ENCODE measurements at places on chromosomes 2 and 18. TPM values are rescaled to one million over a fixed set of nuclear protein-coding genes. Genes with fewer than 3 reads are reported as not detected.

DNA sequence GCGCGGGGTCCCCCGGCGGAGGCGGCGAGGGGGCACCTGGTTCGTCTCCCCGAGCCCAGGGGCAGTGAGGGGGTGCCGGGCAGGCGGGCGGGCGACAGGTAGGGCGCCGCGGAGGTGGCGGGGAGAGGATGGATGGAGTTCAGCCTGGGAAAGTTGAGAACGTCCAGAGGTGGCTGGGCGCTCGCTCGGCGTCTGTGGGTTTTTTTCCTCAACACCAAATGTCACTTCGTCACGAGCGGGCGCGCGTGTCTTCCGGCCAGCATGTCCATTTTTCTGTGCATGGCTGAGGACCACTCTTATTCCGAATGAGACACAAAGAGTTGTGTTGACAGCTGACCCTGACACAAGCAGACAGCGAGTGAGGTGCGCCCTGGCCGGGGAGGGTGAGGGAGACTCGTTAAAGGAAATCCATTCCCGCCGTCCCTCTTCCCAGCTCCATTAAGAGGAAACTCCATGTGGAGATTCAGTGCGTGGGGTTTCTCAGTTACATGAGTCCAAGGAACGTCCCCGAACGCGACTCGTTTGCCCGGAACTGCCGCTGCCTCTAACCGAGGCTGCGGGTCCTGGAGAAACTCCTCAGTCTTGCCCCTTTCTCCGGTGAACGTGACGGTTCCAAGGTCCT is 859 bp downstream of the GREB1L start:
- DNase-seq: peak; percentile 2

GRCh38 chr2:50650403-50650810 is 381.5 kb downstream of the NRXN1 start:
- no peak for DNase-seq

DNA sequence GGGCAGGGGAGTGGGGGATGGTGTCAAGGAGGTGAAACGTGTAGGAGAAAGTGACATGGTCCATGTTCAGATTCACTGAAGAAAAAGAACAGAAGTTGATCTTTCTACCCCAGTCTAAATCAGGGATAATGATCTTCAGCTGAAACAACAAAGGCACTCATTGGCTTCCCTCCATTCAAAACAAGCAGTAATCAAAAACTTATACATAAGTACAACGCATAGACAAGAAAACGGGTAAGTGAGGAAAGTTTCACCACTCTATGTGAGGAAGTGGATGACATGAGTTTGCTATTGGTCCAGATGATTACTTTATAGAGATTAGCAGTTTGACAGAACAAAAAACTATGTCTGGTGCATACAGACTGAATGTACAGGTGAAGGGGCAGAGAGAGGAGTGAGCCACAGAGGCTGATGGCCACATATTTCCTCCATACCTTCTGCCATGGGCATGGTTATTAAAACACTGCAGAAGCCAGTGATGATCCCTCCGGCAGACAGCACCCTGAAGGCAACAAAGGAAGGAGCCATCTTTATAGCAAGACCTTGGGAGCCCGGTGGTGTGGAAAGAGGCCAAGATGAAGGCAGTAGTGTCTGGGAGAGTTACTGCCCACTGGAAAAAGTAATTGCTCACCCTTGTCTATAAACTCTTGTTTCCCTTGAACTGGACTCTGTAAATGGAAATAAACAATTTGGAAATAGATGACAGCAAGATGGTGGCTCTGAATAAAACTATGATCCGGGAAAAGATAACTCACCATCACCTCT is 57.7 kb downstream of the SLC25A12 start:
- DNase-seq: no peak

GRCh38 chr18:63095768-63096167 is 223.8 kb downstream of the BCL2 start:
- DNase-seq: no peak

- DNase-seq: no peak
Measured at GRCh38 chr2:16272038-16272788, 331.9 kb downstream of the MYCN start.

The KYNU gene
- 0.54 TPM for total RNA-seq

The POTEC gene
- total RNA-seq: not detected

The PAX8 gene
- 1.3 TPM for total RNA-seq

The ABHD1 gene
- 1.9 TPM for total RNA-seq
